Stimulated activated CD4-positive, alpha-beta T cell treated with anti-CD3 and anti-CD28 coated beads, Interleukin-4, amount 100 ng/mL, for 1 hour (primary cell): ENCODE measurements at places on chromosomes 5 and 9.

DNA sequence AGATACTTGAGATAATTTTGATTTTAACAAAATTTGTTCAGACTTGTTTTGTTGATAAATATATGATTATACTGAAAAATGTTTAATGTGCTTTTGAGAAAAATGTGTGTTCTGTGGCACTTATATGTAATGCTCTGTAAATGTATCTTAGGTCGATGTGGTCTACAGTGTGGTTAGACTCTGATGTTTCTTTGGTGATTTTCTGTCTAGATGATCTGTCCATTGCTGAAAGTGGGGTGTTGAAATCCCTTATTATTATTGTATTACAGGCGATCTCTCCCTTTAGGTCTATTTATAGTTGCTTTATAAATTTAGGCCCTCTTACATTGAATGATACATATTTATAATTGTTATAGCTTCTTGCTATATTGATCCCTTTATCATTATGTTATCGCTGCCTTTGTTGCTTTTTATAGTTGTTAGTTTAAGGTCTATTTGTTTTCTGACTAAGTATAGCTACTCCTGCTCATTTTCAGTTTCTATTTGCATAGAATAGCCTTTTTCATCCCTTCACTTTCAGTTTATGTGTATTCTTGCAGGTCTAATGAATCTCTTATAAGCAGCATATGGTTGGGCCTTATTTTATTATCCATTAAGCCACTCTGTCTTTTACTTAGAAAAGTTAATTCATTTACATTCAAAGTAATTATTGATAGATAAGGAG is 124.3 kb downstream of the MRPS30 start:
- no peak for DNase-seq

DNA sequence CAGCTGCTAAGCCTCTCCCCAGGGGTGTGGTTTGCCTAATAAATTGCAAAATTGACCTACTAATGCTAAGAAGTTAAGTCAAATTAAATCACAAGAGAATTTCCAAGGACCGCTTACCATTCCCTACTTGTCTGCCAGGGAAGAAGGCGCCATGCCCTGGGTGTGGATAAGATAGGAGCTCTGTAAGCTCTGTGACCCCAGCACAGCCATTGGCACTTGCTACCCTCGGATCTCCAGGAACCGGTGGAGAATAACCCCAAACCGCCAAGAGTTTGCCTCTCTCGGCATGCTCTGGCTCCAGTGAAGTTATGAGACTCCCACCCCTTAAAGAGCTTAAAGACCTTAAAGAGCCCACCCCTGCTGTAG is 58.9 kb downstream of the NEURL1B start:
- DNase-seq = no peak

- no peak for DNase-seq
These were observed 56.0 kb downstream of the AUH start for GRCh38 chr9:91305596-91306295.

DNA sequence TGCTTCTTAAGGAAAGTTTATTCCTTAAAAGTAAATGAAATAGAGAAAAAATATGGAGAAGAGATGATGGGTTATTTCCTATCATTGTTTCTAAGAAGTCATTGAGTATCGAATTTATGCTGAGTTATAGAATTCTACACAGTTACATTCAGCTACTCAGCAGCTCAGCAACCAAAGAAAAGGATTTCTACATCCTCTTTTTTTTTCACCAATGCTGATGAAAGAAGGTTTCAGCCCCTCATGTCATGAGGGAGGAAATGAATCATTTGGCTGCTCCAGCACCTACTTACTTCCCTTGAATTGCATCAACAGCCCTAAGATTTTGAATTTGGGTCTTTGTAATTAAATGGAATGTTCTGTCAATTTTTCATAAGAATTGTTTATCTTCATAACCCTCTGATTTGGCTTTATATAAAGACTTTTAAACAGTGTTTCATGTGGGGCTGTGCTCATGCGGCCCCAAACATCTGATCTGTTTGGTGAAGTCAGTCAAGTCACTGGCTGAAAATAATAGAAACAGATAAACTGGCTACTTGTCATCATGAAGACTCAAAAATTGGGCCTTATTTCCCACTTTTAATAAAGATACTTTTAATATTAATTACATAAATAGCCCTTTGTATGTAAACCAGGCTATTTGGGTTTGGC is 18.5 kb upstream of the SNX2 start:
- DNase-seq = no peak

- no peak for DNase-seq
These were observed 273.7 kb downstream of the CETN3 start for GRCh38 chr5:90135779-90136378.

DNA sequence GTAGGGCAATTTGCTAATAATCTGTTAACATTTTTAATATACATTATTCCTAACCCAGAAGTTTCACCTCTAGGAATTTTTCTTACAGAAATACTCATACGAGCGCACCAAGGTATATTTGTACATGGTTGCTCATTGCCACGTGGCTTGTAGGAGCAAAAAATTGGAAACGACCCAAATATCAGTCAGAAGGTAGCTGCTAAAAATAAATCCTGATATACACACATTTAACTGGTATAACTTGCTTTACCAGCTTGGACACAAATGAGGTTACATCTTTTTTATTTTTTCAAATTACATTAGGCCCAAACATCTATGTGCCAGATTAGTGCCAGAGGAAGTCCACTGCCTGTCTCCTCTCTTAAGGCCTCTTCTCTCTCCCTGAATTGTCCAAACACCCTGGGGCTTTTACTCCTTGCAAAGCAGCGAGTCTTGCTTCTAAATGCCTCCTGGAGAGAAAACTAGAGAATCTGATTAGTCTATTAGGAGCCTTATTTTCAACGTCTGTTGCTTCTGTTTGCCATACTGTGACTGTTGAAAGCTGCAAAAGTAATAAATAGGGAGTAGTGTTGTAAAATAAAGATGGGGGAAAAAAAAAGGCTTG is 92.0 kb upstream of the SSBP2 start:
- no peak for DNase-seq

GRCh38 chr9:35871545-35871944 is 1.3 kb upstream of the OR13J1 start:
- no peak for DNase-seq

GRCh38 chr5:68456756-68457217 is 241.2 kb downstream of the PIK3R1 start:
- DNase-seq = no peak

GRCh38 chr9:14079440-14079839 is 234.5 kb downstream of the NFIB start:
- no peak for DNase-seq

GRCh38 chr9:135823036-135823435 is 84.3 kb downstream of the CAMSAP1 start:
- no peak for DNase-seq

DNA sequence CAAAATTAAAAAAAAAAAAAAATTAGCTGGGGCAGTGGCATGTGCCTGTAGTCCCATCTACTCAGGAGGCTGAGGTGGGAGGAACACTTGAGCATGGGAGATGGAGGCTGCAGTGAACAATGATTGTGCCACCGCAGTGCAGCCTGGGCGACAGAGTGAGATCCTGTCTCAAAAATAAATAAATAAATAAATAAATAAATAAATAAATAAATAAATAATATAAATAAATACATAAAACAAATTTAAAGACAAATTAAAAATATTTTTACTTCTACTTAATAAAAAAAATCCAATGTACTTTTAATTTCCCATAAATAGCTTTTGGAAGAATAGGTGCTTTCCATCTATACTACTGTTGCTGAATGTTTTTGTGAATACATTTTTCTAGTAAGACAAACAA is 598.4 kb upstream of the EDIL3 start:
- DNase-seq = no peak

- DNase-seq = no peak
These were observed 15.1 kb upstream of the TNFAIP8 start for GRCh38 chr5:119340597-119341218.

- no peak for DNase-seq
These were observed 30.0 kb downstream of the GOLM1 start for GRCh38 chr9:86069206-86069869.

DNA sequence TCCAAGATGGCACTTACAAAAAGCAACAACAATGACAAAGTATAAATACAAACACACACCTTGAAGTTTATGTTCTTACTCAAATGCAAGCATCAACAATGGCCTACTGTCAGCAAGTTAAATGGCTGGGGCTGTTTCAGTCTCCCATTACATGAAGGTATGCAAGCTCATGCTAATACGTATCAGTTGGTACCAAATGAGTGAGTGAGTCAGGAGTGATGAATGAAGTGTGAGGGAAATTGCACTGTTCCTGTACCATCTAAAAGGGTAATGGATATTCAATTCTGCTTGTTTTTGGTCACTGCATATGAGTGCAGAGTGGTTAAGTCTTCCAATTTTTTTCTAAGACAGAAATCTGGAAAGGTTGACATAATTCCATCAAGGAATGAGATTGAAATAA is 964.9 kb downstream of the MAT2B start:
- DNase-seq = no peak

GRCh38 chr5:123976379-123977033 is 464.5 kb downstream of the CSNK1G3 start:
- DNase-seq = no peak

GRCh38 chr9:91416096-91416712 is 7.4 kb downstream of the NFIL3 start:
- DNase-seq = no peak

- DNase-seq = no peak
These were observed 15.1 kb downstream of the GRHPR start for GRCh38 chr9:37437621-37438020.

- no peak for DNase-seq
These were observed 163.7 kb downstream of the GABBR2 start for GRCh38 chr9:98545021-98545420.

DNA sequence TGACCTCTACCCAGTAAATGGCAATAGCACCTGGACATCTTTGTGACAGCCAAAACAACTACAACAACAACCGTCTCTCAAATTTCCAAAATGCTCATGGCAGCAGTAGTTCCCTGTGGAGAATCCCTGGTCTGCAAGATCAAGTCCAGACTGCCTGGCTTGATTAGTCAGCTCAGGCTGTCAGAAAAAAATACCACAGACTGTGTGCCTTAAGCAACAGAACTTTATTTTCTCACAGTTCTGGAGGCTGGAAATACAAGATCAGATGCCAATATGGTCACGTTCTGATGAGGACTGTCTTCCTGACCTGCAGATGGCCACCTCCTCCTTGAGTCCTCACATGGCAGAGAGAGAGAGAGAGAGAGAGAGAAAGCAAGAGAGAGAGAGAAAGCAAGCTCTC is 52.3 kb upstream of the MOCS2 start:
- no peak for DNase-seq

DNA sequence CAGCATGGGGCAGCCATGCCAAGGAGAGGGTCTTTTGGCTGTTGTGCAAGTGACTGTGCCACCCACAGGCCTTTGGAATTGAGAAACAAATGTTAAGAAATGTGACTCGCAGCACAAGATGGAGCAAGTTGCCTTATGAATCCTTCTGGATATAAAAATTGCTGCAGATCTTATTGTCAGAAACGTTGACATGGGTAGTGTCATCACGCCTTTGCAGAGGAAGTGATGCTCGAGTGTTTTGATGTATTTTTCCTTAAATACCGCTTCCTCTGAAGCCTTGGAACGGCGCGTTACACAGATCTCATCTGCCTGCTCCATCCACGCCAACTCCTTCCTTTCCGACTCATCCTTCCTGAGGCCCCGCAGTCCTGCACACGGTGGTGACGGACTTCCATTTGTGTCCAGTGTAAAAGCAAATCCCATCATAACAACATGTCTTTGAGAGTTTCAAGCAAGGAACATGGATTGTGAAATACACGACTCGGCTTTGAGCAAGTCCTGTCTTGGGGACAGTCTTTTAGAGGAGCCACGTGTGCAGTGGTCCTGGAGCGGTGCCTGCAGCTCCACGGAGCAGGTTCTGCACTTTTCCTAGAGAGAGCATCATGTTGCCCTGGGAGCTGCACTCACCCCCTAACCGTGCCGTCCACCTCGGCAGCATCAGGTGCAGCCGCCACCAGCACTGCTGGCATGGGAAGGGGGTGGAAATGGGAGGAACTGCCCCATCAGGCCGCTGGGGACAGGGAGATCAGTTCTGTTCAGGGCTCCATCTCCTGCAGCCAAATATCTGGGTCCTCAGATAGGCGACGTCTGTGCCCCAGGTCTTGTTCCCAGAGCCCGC is 15.1 kb downstream of the ROPN1L start:
- no peak for DNase-seq

GRCh38 chr9:69542058-69542457 is 130.1 kb downstream of the APBA1 start:
- no peak for DNase-seq

DNA sequence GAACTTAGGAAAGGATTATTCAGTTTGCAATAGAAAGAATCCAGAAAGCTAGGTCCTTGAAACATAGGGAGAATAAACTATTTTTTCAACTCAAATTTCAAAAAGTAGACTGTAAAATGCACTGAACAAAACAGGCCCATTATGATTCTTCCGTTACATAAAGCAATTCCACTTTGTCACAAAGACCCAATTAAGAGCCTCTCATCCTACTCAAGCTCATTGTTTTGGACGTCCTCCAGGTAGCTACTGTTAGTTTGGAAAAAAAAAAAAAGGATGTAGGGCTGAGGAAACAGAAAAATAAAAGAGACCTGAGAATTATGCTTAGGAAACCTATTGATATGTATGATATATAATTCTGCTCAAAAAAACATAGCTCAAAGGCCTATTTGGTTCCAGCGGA is 74.0 kb downstream of the DIRAS2 start:
- no peak for DNase-seq

GRCh38 chr9:99814359-99814758 is 7.3 kb upstream of the NR4A3 start:
- DNase-seq = no peak

- DNase-seq = no peak
These were observed 1.1 kb upstream of the ARHGEF28 start for GRCh38 chr5:73624888-73625287.

GRCh38 chr9:29422438-29422837 is 1849.2 kb upstream of the C9orf72 start:
- no peak for DNase-seq

DNA sequence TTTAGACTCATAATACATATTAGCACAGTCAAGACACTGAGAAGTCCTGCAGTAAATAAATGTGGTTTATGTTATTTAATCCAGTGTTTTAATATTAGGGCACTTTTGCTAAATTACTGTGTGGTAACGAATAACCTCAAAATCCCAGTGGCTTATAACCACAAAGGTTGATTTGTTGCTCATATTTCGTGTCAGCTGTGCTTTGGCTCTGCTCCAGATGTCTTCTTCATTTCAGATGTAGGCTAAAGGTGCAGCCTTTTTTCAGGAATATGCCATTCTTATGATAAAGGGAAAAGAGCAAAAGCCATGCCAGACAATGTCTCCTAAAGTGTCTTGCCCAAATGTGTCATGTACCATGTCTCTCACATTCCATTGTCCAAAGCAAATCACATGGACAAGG is 144.8 kb downstream of the BRINP1 start:
- DNase-seq = no peak

DNA sequence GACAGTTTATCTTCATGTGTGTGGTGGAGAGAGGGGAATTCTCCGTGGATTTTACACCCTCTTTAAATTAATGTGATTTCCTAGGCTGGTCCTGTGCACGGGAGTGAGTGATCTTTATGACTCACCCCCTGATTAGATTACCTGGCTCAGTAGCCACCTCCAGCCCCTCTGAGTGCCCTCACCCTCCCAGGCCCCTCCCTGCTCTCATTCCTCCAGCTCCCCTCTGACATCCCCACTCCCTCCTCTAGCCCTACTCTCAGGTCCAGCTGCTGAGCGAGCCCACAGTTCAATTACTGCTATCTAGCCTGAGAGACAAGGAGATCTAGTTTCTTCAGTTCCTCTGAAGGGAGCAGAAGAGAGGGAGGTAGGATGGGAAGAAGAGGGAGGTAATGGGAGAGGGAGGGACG is 61.8 kb upstream of the ARAP3 start:
- no peak for DNase-seq

- DNase-seq = no peak
These were observed 44.1 kb upstream of the SYNPO start for GRCh38 chr5:150596313-150596712.

- no peak for DNase-seq
These were observed 136.3 kb downstream of the MED27 start for GRCh38 chr9:131943351-131943841.
